Activated CD8-positive, alpha-beta memory T cell treated with anti-CD3 and anti-CD28 coated beads for 4 hours (primary cell): ENCODE measurements at places on chromosomes 2 and 18.

DNA sequence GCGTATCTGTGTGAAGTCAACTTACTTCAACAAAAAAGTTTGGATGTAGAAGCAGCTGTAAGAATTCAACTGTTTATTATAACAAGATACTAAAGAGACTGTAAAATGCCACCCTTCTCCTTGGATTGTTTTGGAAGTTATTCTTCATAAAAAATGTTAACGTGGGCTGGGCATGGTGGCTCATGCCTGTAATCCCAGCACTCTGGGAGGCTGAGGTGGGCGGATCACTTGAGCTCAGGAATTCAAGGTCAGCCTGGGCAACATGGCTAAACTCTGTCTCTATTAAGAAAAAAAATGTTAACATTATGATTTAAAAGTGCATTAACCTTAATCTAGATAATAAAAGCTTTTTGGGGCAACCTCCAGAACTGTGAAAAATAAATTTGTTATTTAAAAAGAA, 7.7 kb downstream of the CIAO1 start:
- no peak for DNase-seq

DNA sequence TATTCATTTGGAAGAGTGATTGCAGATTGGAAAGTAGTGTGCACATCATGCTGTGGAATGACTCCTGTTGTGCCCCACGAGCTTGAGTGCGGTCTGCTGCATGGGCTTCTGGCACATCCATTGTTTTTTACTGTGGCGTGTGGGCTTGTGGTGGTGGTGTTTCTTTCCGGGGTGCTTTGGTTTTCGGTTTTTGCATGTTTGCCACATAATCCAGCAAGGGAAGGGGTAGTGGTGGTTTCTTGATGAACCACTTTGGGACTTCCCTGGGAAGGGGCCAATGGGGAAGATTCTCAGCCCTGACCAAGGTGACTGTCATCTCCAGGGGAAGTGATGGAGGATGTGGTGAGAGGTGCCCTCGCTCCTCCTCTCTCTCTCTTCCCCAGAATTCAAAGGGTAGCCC, 57.0 kb downstream of the COA5 start:
- no peak for DNase-seq

DNA sequence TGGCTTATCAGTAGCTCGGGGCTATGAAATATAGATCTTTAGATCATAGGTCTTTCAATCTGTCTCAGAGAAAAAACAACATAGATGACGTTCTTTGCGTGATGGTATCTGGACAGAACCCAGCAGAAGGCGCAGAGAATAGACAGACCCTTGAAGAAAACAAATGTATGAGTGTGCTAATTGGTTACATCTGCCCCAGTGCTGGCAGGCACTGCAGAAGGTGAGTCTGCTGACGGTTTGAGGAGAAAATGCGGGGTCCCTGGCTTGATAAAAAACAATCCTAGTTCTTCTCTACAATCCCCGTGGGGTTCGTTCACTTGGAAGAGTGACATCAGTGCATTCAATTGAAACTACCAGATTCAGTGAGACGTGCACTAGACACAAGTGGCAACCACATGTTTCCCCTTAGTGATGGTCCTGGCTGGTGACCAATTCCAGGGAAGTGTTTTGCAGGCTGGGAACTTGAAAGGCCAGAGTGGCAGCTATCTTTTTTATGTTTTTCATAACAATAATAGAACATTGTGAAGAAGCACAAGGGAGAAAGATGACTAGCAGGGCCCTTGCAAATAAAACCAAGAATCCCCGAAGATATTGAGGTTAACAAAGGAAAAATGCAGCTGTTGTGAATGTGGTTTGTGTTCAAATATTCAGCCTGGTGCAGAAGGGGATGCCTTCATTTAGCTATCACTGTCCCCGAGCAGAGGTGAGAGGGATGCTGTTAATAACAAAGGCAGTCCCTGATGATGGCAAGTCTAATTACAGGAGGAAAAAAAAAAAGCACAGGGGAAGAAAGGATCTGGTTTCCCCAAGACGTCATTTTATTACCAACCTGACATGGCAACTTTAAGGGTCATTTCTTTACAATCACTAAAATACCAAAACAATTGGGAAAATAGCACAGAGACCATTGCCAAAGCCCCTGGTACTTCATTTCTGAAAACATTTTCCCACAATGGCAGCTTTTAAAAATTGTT, 337.6 kb upstream of the FIGN start:
- no peak for DNase-seq

GRCh38 chr2:224645722-224646121, 60.6 kb upstream of the CUL3 start:
- DNase-seq, result no peak

- DNase-seq, result no peak
Observed at GRCh38 chr2:134782792-134783191, 55.6 kb upstream of the ACMSD start.

GRCh38 chr2:49973436-49973835, 819.1 kb upstream of the FSHR start:
- no peak for DNase-seq

DNA sequence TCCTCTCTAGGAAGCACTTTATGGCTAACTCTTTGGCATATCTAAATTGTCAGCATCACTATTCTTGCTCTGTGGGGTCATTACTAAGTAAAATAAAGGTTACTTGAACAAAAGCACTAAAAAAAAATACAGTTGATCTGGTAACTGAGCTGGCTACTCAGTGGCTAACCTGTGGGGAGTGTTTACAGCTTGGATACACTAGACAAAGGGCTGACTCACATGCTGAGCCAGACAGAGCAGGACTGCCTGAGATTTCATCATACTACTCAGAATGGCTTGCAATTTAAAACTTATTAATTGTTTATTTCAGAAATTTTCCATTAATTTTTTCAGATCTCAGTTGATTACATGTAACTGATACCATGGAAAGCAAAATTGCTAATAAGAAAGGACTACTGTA, 1690.4 kb upstream of the SLC39A10 start:
- DNase-seq, result no peak

GRCh38 chr2:156398176-156398575, 38.0 kb upstream of the GPD2 start:
- no peak for DNase-seq

- DNase-seq, result no peak
Observed at GRCh38 chr2:54456362-54456611, 160 bp downstream of the SPTBN1 start.

- DNase-seq, result no peak
Observed at GRCh38 chr2:120990451-120990871, 254.8 kb downstream of the GLI2 start.

DNA sequence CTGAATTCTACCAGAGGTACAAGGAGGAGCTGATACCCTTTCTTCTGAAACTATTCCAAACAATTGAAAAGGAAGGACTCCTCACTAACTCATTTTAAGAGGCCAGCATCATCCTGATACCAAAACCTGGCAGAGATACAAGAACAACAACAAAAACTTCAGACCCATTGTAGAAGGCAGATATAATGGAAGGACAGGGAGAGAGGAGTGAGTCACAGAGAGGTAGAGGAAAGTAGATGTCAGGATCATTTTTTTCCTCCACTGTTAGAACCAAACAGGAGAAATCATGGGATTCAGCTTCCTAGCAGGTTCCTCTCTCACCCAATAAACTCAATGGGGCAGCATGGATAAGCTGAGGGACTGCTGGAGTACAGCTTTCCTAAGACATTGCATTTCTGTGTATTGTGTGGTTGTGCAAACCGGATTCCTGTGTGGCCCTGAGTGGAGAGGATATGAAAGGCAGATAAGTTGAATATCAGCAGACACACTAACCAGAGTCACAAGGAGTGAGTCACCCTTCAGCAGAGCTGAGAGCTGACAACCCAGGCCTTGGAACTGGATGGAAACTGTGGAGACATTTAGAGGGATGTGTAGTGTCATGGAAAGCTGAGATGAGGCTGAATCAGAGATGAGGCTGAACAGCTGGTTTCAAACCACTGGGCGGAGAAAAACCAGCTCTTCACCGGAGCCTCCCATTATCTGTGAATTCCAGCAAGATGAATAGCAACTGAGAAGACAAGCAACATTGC, 60.9 kb upstream of the MMADHC start:
- no peak for DNase-seq

- no peak for DNase-seq
Observed at GRCh38 chr18:48867978-48868377, 82.8 kb downstream of the SMAD7 start.

DNA sequence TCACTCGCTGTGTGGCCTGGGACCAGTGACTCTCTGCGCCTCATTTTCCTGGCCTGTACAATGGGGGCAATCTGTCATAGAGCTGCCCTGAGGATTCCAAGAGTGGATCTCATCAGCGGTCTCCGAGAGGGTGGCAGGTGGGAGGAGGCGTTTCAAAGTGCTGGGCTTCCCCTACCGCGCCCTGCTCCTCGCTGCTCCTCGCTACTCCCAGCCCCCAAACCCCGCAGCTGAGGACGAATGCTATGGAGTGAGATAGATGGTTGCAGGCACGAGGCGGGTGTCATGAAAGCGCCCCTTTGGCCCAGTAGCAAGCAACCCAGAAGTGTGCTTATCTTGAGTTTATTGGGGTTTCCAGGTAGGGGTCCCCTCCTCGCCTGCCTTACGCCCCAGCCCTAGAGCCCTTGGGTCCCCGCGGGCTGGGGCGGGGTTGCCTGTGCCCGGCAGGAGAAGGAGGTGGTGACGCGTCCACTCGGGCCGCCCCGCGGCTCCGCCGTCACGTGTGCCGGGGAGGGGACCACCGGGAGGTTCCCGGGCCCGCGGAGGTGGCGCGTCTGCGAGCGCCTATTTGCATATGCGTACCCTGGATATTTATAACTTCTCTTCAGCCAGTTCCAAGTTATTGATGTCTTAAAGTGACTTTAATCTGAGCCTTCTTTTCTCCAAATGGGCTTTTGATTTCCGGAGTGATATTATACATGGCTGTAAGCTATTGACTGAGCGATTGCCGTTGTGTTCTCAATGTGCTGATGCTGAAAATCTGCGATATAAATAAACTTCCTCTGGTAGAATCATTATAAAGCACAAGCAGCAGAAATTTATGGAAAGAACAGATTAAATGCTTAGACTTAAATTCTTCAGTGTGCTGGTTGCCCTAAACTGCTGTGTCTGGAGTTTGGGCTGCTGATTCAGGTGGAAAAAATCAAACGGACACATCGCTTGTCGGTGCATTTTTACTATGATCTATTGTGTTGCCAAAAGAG, 263.7 kb downstream of the ATAD2B start:
- no peak for DNase-seq

GRCh38 chr2:8111193-8111592, 570.7 kb upstream of the ID2 start:
- DNase-seq, result no peak

- DNase-seq, result no peak
Observed at GRCh38 chr18:49721981-49722380, 91.4 kb downstream of the ACAA2 start.

GRCh38 chr2:239937866-239938640, 87.1 kb downstream of the NDUFA10 start:
- DNase-seq, result no peak

DNA sequence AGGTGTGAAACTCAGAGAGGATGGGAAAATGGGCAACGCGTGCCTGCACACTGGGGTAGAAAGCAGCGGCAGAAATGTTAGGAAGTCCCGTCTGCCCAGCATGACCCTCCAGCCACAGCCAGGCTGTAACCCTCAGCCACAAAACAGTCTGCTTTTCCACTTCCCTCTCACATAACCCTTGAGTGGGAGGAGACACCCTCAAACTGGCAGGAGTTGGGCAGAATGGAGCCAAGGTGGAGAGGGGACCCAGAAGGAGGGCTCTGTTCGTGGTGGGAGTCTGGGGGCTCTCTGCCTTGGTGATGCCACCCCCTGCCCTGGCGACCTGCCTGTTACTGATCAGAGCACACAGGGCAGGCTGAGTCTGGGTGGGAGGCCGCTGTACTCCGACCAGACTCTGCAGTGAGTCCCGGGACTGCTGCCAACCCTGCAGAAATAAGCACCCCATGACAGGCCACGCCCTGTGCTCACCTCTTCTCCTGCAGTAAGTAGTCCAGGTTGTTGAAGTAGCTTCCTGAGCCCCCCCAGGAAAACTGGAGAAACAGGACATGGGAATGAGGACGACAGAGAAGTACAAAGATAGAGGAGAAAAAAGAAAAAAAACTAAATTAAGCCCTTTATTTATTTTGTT, 16.0 kb downstream of the FAM178B start:
- no peak for DNase-seq

- no peak for DNase-seq
Observed at GRCh38 chr2:187576906-187577305, 22.7 kb upstream of the TFPI start.

DNA sequence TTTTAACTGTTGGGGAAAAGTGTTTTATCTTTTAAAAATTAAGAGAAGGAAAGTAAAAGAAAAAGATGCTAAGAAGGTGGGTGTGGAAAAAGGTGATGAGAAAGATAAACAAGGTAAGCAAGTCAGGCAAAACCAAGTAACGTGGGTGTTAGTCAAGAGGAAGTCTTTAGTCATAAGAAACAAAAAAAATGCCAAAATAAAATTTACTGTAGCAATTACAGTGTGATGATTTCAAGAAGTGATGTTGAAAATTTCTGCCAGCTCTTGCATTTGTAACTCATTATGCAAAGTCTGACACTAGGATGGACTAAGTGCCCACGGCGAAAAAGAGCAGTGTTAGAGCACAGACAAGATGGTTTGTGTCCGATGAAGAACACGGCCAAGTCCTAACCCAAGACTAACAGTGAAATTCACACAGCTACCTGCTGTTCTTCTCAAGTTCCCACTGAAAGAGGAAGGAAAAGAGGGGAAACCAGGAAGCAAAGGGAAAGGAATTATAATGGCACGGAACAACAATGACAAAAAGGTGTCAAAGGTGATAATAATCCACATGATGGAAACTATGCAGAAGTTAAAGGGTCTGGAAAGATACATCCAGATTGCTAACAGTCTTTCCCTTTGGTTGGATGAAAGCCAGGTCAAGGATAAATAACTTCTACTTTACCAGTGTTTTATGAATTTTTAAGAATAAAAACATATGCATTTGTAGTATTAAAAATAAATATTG, 34.1 kb downstream of the NOL10 start:
- no peak for DNase-seq

- DNase-seq, result no peak
Observed at GRCh38 chr2:212939777-212940531, 211.5 kb downstream of the IKZF2 start.

DNA sequence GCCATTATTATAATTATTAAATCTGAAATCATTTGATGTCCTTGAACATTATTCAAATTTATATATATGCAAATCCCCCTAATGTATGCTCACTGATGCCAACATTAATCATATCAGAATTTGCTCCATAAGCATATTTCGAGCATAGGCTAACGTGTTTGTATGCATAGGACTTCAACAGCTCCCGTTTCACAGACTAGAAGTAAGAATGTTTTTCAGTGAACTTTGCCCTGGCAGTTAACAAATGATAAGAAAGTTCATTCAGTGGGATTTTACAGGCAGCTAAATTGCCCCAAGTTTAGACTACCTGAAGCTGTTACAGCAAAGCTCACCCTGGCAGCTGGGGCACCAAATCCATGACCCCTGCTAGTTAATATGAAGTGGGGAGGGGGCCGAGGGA, 272.0 kb downstream of the LNPK start:
- DNase-seq, result no peak

GRCh38 chr2:197958592-197959150, 154.3 kb downstream of the PLCL1 start:
- DNase-seq, result no peak
